NCI-H748 treated with DMSO at 0.1 percent for 48 hours (cell line): ENCODE measurements at places on chromosomes 3 and 15.

DNA sequence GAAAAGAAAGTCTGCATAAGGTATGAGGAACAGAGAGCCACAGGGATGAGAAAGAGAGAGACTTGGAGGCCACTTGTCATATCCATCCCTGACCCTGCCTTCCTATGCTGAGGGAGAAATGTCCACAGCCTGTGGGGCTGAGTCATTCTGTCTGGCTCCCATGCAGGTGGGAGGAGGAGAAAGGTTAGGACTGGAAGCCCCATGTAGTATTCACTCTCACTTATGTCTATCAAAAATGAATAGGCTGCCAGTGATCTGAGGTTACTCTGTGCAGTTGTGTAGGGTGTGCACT is 71.3 kb downstream of the RAB11A start:
- DNase-seq, result no peak

DNA sequence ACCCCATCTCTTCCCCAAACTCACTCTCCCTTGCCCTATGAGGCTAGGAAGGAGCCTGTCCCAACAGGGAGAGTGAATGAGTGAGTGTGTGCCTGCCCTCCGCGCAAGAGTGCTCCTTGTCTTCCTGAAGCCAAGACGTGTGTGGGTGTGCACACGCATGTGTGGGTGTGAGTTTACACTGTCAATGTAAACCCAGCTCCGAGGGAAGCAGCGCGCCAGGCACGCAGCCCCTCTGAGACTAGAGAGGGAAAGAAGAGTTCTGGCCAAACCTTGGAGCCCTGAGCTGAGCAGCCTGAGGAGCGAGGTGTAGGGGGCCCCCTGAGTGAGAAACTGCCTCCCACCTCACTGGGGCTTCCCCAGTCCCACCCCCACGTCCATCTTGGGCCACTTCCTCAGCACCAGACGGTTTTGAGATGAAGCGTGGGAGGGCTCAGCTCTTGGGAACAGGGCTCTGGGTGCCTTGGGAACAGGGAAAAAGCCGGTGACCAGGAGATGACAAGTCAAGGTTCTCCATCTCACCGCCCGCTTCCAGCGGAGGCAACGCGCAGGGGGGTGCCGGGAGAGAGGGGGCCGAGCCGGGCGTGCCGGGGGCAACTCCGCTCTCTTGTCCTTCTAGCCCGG is 5.1 kb downstream of the MECOM start:
- DNase-seq, result no peak

GRCh38 chr15:28165791-28166190 is 66.7 kb upstream of the OCA2 start:
- DNase-seq, result no peak

- no peak for DNase-seq
Measured at GRCh38 chr3:176568189-176568588, 629.1 kb downstream of the TBL1XR1 start.
